ENCODE measurements at places on chromosomes 3 and 15.

DNA sequence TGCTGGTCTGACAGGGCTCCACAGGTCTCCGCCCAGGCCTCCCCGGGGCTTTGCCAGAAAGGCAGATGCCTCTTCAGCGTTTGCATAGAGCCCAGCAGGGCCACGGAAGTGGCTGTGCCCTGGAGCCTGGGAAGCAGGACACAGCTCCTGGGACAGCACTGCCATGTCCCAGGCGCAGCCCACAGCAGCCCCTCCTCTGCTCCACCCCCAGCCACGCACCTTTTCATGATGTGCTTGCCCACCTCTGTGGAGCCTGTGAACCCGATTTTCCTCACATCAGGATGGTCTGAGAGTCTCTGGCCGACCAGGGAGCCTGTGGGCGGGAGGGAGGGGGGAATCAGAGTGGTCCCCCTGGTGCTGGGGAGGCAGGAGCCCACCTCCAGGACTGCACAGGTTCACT is 33.9 kb upstream of the SLC41A3 start:
- DNase-seq, result no peak

DNA sequence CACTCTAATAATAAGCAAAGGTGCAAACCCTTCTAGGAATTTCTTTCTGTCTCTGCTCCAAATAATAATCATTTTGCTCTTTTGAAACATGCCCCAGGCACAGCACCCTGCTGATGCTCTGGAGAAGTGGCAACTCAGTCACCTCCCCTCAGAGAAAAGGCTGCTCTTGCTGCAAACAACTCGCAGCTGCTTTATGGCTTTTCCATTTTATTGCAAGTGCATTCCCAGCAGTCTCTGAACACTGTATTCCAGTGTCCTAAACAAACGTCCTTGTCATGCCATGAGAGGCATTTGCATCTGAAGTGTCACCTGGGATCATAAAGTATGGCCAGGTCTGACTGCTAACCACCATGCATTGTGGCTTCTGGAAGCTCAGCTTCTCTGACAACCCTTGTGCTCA is 358.1 kb upstream of the TRIM42 start:
- DNase-seq, result no peak

GRCh38 chr3:53534676-53535400 is 40.4 kb downstream of the CACNA1D start:
- DNase-seq, result no peak

DNA sequence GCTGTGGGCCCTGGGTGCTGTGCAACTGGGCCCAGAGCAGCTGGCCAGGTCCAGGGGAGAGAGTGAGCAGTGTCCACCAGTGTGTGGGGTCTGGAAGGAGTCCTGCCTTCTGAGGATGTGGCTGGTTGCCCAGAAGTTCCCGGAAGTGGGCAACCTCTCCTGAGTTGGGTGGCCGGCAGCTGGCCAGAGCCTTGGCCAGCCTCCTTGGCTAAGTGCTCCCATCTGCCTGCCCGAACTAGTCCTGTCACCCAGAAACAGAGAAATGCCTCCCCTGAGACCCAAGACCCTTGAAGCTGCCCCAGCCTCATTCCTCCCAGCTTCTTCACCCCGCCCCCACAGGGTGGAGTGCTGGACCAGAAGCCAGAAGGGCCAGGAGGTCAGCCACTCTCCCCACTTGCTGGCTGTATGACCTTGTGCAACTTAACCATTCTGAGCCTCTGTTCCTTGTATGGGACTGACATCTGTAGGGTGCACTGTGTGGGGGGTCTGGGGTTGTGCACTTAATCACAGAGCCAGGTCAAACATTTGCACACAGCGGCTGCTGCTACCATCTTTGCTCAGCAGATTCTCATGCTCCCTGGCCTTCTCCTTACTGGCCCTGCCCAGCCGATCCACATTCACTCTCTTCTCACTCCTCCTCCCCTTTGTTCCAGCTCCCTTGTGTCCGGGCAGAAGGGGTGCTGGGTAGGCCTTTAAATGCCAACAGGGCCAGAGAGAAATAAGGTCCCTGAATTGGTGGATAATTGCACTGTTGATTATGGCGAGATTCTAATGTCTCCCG is 7.5 kb upstream of the ALAS1 start:
- no peak for DNase-seq

DNA sequence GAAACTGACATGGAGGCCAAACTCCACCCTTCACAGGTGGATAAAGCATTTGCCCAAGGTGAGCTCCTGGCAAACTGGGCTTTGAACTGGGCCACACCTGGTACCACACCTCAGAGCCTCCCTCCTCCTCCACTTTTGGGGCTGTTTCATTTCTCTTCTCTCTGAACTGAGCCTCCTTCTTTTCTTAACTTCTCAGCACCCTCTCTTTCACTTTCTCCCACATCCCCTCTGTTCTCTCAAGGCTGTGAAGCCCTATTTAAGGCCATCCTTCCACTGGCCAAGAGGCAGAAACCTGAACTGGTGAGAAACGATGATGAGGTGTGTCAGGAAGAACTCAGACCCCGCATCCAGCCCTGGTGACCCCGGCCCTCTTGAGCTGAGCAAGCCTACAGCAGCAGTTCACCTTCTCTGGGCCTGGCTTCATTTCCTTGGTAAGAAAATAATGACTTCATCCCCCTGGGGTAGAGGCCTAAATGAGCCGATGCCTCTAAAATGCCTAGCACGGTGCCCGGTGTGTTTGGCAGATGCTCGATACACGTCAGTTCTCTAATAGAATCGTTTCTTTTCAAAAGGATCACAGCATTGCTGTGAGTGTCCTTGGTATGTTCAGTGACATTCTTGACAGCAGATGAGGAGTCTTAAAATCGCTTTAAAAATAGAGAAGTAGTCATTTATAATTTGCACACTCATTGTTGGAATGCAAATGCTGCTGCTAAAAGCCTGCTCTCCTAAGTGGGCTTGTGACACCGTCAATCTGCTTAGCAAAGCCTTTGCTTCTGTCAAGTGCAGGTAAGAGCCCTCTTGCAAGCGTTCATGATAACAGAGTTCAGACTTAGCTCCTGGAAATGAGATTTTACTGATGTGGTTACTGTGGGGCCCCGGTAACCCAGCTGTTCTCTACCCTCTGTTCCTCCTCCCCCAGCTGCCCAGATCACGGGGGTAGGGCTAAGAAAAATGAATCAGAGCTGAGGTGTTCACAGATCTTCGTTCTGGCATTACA is 97.7 kb upstream of the ATP2B2 start:
- no peak for DNase-seq

GRCh38 chr15:63146684-63147083 is 10.6 kb downstream of the RPS27L start:
- no peak for DNase-seq

DNA sequence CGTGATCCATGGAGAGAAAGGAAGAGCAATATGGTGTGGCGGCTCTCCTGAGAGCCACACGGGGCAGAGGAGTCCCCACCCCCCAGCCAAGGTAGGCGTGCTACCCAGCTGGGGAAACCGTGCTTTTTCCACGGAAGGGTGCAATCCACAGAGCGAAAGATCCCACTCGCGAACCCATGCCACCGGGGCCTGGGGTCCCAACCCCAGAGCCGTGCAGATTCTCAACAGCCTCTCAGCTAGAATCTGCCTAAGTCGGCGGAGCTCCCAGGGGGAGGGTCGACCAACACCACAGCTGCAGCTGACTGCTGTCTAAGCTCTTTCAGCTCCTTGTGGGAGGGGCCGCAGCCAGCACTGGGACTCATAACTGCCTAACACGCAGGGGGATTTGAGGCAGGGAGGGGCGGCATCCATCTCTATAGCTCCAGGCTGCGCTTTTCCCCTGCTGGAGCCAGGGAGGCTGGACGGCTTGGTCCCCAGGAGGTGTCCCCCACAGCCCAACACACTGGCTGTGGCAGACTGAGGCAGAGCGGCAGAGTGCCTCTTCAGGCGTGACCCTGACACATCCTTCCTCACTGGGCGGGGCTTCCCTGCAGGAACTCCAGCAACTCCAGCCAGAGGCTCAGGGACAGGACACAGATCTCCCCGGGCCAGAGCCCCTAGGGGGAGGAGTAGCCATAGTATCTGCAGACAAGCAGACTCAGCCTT is 107.6 kb upstream of the ZBTB20 start:
- DNase-seq, result no peak

DNA sequence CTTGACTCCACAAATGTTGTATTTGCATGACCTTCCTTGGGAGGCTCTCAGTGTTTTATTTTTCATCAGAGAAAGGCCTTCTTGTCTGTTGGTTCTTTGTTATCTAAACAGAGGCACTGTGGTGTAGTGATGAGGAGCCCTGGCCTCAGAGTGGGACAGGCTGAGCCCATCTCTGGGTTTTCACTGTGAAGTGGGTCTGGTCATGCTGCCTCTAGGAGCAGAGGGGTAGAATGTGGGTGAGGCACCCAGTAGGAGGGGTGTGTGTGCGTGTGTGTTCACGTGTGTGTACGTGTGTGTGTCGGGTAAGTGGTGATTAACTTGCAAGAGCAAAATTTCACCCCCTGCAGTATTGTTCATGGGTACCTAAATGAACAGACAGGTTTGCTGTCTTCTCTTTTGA is 14.4 kb downstream of the KLF13 start:
- no peak for DNase-seq

- DNase-seq, result no peak
These were observed 41.0 kb upstream of the IREB2 start for GRCh38 chr15:78396976-78397375.

GRCh38 chr15:37221671-37222145 is 121.4 kb upstream of the MEIS2 start:
- no peak for DNase-seq

DNA sequence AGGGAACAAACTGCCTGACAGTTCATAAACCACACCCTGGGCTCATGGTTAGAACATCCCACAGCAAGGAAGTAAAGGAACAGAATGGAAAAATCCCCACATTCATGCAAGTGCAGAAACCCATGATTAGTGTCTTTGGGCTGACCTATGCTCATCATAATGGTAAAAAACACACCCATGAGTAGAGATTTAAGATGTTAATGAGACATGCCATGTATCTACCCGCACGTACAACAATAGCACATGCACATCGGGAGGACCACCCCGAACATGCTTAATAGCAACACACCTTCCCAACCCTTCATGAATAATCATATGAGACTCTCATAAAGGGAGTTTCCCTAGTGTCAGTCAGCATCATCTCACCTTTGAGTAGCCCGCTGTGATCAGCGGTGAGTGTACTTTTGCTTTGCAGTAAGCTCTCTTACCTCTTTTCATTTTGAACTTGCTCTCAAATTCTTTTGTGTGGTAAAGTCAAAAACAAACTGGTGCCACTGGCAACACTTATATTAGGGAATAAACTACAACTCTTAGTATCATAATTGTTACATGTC is 23.2 kb downstream of the ZBED2 start:
- DNase-seq, result no peak

DNA sequence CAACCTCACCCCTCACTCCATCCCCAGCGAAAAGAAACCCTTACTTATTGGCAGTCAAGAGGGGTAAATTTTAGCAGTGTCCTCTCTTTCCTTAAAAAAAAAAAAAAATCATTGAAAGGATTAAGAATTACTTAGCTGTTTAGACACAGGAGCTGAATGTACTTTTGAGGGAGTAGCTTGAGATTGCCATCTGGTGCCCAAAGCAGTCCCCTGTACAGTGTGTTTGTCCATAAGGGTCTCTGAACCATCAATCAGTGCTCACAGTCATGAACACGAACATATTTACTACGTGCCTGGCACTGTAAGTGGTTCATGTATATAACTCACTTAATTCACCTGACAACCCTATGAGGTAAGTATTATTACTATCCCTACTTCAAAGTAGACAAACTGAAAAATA is 463.5 kb downstream of the RAP2B start:
- no peak for DNase-seq

- DNase-seq, result no peak
These were observed 3.4 kb downstream of the TMEM212 start for GRCh38 chr3:171846597-171846996.

DNA sequence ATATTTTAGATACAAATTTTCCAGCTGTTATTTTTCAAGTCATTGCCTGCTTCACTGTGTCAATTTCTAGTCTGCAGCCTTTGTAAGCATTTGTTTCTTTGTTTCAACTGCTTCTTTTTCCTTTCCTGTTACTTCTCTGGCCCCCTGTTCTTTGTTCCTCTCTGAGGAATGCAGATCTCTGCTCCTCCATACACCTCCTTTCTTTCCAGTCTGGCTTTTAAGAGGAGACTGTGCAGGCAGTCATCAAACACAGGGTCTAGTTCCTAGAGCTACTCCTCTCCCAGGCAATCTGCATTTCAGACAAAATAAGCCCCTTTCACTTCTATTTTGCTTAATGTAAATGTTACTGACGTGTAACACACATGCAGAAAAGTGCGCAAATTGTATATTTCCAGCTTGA is 502.9 kb downstream of the PDCD6IP start:
- DNase-seq, result no peak
